Germinal center (tissue), 1 donor: ENCODE measurements at places on chromosomes 4 and X.

DNA sequence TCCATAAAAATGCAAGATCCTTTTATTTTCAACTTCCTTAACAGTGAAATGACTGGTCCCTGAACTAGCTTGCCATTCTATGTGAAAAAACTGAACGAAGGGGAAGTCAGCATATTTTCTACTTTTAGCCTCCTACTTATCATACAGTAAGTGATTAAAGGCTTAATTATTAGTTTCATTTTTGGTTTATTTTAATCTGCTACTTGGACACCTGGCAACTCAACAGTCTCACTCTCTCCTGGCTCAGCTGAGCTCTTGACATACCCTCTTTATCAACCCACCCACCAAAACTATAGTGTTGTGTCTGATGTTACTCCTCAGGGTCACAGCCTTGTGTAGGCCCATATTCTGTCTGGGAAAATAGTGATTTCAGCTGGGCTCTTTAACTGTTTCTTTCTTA is 86.2 kb upstream of the CPXCR1 start:
- DNase-seq: no peak

DNA sequence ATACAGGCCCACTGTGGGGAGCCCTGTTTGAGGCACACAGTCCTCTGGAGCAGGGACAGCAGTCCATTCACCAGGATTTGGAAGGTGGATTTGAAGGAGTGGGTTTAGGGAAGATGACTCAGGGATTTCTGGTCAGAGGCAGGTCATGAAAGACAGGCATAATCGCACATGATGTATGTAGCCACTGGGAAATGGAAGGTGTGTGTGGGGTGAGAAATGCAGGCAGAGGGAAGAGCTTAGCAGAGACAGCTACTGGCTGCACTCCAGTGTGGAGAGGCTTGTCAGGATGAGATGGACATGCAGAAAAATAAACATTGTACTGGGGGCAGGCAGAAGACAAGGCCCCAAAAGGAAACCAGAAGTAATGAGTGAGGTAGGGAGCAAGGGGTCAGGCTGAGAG is 85.2 kb upstream of the STS start:
- no peak for DNase-seq

GRCh38 chrX:41352329-41352838 is 18.4 kb downstream of the DDX3X start:
- no peak for DNase-seq

DNA sequence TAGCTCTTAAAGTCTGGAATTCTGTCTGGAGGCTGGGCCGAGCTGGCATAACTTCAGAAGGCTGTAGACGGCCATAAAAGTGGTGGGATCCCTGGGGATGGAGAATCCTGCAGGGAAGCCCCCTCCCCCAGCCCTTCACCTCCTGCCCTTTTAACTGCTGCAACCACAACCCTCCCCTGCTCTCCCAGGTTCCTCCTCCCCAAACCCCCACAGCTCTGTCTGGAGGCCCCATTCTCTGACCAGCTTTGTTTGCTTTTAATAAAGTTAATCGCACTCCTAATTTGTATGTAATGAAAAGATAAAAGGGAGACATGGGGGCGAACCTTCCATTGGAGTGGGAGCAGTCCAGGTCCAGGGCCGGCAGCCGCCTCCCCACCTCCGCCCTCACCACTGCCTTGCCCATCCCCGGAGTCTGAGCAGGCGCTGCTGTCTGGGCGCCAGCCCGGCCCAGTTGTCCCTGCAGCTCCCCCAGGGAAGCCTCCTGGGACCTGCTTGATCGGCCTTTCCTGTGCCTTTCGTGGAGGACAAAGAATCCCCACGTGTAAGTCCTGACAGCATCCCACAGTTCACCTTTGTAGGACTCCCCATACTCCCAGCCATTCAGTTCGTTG is 84.3 kb downstream of the PJA1 start:
- DNase-seq: no peak

DNA sequence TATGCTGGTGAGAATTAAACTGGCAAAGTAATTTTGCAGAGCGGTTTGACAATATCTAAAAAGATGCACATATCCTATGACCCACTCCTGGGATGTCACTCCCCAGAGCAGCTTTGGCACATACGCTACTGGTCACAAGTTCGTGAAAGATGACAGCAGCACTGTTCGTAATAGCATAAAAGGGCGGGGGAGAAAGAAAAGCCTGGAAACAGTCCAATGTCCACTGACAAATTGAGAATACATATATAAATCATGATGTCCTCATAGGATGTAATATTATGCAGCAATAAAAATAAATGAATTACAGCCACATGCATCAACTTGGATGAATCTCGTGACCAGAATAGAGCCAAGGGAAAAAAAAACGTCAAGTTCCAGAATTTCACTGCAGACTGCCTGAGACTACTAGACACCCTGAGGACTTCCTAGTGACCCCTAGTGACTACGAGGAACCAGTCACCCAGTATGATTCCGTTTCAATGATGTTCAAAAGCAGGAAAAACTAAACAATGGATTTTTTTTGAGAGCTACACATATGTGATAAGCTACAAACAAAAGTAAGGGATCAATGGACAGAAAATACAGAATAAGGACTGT is 1.8 kb downstream of the PCSK1N start:
- DNase-seq: no peak

GRCh38 chrX:47862680-47863079 is 26.0 kb downstream of the ZNF81 start:
- no peak for DNase-seq

- DNase-seq: no peak
Observed at GRCh38 chr4:37719021-37719420, 32.8 kb upstream of the RELL1 start.

GRCh38 chr4:68272380-68272779 is 26.9 kb upstream of the TMPRSS11B start:
- DNase-seq: no peak

DNA sequence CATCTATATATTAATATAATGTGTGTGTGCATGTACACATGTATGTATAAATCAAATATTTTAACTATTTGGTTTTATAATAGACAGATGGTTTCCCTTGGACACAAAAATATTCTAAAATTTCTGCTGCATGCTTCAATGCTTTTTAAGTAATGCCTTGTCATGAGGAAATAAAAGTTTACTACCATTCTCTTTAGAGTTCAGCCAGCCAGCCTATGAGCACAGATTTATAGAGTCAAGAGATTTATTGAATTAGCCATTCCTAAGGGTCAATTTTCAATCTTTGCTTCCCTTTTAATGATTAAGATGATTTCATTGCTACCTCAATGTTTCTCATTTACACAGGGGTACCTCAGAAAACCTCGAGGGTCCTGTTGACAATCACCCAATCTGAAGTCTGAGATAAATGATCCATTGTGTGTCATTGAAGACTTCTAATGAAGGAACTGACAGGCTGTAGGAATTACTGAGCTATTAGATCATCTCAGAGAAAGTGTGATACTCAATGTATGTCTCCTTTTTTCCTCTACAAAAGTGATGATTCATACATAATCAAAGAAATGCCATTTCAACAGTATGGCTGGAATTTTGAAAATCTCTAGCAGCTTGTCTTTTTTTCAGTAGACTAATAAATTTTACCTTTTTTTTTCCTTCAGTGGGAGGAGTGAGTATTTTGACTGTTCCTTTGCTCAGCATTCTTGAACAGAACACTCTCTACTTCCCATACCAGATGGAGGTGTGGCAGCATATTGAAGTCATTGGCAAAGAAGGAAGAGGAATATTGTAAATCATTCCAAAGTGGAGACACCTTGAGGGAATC is 222.6 kb upstream of the PCDH18 start:
- DNase-seq: no peak

GRCh38 chr4:137909529-137910309 is 332.4 kb downstream of the SLC7A11 start:
- DNase-seq: no peak

- DNase-seq: no peak
Observed at GRCh38 chr4:146271466-146271865, 57.1 kb downstream of the REELD1 start.
